ENCODE measurements at places on chromosomes 5 and 9.
A peak's percentile ranks its signal among the peaks of the same experiment; 100 is the strongest.

DNA sequence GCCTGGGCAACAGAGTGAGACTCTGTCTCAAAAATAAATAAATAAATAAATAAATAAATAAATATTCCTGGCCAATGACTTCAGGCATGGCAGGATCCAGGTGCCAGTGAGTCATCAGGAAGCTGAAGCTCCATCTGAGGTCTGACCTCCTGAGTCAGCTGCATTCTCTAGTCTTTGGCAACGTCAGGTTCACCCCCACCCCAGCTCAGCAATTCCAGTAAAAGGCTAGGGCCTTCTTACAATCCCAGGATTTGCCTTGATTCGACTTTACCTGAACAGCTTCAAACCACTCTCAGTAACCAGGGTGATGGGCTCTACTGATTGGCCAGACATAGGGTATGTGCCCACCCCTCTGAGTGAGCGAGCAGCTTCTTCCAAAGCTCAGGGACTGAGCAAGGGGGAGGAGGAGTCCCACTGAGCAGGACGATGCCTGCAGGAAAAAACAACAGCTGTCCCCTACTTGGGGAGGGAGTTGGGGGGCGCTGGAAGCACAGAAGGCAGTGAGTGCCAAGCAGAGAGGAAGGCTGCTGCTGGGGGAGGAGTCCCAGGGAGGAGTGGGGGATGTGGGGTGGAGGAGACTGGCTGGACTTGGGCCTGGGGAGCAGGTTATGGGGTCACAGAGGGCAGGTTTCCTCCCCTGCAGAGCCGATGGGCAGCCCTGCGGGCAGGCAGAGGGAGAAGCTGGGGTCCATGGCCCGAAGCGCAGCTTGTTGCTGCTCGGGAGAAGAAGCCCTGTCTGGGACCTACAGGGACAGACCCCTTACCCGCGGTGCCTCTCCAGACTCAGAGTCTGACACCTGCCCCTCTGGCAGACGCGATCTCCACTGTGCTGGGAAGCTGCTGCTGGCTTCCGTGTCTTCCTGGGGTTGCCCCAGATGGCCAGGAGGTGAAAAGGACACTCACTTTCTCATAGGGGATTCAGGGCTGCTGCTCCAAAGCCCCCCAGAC is 25.9 kb upstream of the UNC5A start:
- DNase-seq = peak; percentile 90

GRCh38 chr9:130423272-130423671 is 21.5 kb upstream of the ASS1 start:
- DNase-seq = no peak

GRCh38 chr9:133738640-133739225 is 581 bp upstream of the SARDH start:
- no peak for DNase-seq

DNA sequence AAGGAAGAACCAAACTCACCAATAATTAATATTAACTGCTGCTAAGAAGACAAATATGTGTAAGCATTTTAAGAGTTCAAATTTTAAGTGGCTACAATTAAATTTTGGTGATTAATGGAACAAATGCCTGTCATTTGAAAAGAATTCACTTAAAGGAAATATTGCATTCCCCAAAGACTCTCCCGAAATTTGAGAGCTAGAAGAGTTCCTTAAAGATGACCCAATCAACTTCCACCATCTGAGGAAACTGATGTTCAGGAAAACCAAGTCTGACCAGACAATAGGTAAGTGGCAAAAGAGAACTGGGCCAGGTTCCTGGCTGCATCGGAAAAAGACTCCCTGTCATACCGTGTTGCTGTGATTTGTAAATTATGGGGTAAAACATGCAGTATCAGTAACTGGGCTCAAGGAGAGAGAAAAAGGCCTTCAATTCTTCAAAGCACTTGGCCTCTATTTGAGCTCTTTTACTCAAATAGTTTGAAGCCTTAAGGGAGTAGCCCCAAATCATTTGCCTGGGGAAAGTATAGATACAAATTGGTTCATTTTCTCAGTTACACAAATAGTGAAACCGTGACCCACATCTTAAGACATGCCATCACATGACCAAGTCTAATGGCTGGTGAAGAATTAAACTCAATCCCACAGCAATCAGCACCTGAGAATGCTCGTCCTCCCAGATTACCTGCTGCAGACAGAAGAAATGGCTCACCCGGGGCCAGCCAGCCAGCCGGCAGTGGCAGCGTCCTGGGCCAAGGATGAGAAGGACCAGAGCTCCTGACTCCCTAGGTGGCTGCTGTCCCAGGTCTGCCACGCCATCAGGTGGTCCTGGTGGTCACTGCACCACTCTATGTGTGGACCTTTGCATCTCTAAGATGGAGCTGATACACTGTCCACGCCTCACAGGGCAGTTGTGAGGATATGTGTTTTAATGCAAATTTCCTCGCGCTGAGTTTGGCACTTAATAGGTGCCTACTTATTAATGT is 162.9 kb downstream of the TTLL11 start:
- DNase-seq = no peak

DNA sequence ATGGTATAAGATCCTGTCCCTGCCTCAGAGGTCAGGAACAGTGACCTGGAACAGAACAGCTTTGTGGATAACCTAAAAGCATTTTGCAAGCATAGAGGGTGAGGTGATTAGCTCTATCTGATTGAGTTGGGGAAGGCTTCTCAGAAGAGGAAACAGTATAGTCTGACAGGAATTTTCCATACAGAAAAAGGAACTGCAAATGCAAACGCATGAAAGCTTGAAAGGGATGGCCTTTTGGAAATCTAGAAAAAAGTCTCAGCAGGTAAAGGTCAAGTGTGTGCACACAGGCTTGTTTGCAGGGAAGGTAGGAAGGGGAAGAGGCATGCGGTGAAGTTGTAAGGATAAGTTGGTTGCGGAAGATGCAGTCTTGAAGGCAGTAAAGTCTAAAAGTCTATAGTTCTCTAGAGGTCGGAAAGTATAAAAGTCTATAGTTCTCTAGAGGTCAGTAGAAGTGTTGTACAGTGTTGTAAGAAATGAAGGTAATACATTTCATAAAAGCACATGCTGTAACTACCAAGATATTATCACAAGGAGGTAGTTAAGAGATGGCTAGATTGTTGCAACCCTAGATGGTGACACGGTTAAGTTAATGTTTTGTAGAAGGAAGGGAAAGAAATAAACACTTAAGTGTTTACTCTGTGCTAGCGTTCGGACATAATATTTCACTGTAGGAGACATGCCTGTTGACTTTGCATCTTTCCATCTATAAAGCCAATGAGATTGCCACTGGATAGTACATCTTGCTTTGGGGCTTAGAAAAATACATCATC is 16.7 kb upstream of the HSPB3 start:
- DNase-seq = no peak

DNA sequence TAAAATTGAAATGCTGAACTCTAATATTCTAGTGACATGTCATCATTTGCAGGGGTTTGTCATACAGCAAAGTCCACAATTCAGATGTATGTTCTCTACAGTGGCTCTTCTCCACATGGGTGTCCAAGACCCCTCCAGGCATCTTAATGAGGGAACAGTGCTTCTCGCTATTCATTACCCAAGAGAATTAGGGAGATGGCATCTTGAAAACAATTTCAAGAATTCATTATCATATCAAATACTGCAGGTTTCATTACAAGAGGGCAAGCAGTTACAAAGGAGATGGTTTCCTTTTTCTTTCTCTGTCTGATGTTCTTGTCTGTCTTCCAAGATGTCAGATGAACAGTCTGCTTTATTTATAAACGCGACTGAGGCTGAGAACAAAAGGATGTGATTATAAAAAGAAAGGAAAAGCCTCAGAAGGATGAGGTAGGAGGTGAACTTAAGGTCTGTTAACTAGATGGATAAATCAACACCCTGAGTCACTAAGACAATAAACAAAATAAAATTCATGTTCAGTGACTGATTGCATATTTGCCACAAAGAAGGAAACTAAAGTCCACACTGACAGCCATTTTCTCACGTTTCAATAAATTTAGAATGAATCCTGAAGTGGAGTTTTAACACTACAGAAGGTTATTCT is 326.7 kb upstream of the EFNA5 start:
- peak; percentile 45 for DNase-seq

DNA sequence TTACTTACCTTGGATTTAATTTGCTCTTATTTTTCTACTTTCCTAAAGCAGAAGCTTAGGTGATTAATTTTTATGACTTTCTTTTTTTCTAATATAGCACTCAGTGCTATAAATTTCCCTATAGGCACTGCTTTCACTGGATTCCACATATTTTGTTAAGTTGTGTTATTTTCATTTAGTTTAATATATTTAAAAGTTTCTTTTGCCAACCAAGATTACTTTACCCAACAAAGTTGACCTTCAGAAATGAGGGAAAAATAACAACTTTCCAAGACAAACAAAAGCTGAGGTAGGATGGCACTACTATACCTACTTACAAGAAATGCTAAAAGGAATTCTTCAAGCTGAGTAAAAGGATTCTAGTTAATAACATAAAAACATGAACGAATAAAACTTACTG is 8.8 kb upstream of the IFNB1 start:
- DNase-seq = no peak

GRCh38 chr5:60852940-60853339 is 8.9 kb upstream of the ELOVL7 start:
- DNase-seq = no peak

DNA sequence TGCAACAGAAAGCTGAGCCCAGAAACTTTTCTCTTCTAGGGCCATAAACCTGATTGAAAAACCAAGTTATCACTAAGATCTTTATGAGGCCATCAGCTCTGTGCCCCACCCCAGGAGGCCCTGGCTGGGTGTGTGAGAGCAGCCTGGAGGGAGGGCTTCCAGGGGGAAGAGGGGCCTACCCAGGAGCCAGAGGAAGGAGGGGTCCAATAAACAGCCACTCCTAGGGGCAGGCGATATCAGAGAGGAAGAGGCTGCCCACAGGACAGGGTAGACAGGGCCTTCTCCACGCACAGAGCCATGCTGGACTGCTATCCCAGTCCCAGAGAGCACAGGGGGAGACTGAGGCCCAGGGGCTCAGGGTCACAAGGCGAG is 4.5 kb upstream of the CDX1 start:
- no peak for DNase-seq

- no peak for DNase-seq
Observed at GRCh38 chr9:135000647-135001245, 83.0 kb upstream of the FCN1 start.

- DNase-seq = no peak
Observed at GRCh38 chr5:10902145-10902544, 141.1 kb upstream of the DAP start.

DNA sequence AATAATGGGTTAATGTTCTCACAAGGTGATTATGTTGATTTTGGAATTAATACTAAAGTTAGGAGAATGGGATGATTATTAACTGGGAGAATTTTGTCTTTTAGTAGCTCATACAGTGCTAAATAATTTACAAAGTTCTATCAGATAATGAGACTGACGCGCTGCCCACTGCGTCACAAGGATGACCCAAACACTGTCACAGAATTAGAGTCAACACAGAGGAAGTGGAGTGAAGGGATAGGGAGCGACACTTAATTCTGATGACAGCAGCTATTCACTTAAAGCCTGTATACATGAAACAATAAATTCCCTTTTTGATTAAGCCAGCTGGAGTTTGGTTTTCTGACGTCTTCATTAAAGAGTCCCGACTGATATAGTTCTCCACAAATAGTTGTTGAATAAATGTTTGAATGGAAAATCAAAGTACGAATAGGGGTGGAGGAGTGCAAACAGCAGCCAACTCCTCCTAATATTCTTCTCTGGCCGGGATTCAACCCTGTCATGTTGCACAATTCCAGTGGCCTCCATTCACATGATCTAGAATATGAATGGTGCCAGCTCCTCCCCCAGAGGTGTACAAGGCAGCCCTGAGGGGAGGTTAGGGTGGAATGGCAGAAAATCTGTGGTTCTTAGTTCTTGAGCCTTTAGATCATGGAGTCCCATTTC is 140.3 kb downstream of the PCSK1 start:
- no peak for DNase-seq

DNA sequence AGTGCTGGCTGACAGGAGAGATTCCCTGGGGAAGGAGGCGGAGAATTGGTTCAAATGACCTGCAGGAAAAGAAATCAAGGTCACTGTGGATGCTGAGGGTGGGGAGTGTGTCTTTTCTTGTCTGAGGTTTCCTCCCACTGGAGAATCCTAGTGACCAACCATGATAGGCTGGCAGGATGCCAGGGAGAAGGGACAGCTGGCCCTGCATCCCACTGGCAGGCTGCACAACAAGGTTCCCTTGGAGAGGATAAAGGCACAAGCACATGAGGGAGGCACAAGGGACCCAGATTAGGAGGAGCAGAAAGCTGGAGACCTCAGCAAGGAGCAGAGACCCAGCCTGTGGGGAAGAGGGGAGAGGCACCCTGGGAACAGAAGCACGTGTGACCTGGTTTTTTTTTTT is 11.4 kb upstream of the ZDHHC12 start:
- no peak for DNase-seq

- DNase-seq = peak; percentile 87
Observed at GRCh38 chr9:129702589-129703520, 37.4 kb downstream of the PRRX2 start.

GRCh38 chr5:169384661-169385060 is 83.7 kb upstream of the SLIT3 start:
- DNase-seq = peak; percentile 69

GRCh38 chr5:132272311-132273210 is 15.1 kb downstream of the PDLIM4 start:
- no peak for DNase-seq

- DNase-seq = no peak
Observed at GRCh38 chr5:154740957-154741356, 14.2 kb upstream of the LARP1 start.

- no peak for DNase-seq
Observed at GRCh38 chr9:137351781-137352501, 49.9 kb upstream of the NRARP start.

DNA sequence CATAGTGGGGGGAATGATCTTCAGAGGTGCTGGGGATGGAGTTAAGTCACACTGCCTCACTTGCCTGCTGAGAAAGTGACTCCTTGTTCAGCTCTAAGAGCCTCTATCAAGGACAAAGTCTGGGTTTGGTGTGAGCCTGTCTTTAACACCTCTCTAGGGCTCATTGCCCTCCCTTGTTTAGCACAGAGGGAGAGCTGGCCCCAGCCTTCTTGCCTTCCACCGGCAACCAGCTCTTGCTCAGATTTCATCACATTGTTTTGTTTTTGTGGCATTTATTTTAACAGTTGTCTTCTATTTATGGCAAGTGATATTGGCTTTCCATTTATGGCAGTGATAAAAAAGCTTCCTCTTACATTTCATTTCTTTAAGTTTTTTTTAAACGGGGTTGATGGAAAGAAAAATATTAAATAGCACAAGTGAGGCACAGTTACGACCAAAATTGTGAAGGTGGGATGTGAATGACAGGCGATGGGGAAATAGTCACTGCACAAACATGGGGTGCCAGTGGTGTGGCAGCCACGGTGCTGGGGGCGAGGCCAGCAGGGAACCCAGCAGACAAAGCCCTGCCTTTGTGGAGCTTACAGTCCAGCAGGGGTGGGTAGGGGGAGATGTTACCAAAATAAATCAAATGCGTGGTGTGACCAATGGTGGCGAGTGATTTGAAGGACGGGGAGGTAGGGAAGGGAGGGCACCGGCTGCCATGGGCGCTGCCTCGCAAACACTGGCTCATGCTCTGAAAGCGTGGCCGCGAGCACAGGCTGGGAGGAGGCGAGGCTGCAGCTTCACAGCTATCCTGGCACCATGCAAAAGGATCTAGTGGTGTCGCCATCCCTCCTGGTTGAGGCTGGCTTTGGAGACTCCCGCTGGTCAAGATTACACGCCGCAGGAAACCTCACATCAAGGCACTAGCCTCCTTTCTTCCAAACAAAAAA is 21.2 kb upstream of the UNC5A start:
- no peak for DNase-seq

GRCh38 chr9:19184144-19184917 is 46.2 kb upstream of the DENND4C start:
- DNase-seq = peak; percentile 88
